ENCODE measurements at places on chromosomes 3 and 15.

DNA sequence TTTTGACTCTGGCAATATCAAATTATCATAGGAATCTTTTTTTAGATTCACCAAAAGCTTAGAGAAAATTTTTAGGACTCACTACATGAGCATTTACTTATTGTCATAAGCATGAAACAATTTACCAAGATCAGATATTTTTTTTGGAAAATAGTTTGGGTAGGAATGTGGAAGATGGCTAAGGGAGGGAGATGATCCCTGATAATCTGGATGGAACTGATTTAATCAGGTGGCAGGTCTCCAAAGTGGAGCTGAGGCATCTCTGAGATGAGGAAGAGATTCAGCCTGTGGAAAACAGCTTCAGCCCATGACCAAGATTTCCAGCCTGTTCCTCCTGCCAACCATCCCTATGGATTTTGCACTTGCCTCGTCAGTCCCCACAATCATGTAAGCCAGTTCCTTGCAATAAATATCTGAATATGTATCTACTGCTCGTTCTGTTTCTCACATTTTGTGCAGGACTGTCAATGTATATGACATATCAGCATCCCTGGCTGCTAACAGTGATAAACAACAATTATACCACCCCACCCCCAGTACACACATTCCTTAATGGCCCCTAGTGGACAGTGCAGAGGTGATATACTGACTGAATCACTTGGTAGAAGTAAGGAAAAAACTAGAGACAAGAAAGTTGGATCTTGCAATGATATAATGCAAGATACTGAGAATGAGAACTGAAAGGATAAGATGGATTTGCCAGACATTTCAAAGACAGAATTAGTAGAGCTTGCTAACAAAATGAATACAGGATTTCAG lies 183.8 kb downstream of the NEK10 start:
- no peak for DNase-seq

DNA sequence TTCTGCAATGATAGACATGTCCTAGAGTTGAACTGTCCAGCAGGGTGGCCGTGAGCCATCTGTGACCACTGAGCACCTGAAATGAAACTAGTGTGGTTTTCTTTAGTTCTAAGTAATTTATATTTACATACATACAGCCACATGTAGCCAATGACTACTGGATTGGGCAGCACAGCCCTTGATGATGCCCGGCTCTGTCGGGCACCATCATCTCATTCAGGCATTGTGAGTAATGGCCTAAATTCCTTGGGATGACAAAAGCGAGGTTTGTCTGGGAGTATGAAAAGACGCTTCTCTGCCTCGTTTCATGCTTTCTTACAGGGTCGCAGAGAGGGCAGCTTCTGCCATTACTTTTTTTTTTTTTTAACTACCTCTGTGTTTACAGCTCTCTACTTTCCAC lies 251.9 kb upstream of the HES1 start:
- no peak for DNase-seq

DNA sequence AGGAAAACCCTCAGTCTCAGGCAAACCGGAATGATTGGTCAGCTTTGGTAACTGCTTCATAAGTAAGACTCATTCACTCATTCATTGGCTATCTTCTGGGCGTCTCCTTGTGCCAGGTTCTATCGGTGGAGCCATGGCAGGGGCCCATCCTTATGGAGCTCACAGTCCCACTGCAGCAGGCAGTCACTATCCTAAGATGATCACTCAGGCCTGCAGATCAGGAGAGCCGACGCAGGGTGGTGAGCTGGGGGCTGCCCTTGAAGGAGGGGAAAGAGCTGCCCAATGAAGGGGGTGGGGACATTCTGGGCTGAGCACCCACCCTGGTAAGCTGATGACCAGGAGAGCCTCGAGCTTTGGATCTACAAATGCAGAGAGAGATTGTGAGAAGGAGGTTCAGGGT lies 20.5 kb upstream of the FGD5 start:
- DNase-seq, result no peak

GRCh38 chr3:122555275-122556071 lies 8.6 kb downstream of the PARP9 start:
- DNase-seq, result no peak

DNA sequence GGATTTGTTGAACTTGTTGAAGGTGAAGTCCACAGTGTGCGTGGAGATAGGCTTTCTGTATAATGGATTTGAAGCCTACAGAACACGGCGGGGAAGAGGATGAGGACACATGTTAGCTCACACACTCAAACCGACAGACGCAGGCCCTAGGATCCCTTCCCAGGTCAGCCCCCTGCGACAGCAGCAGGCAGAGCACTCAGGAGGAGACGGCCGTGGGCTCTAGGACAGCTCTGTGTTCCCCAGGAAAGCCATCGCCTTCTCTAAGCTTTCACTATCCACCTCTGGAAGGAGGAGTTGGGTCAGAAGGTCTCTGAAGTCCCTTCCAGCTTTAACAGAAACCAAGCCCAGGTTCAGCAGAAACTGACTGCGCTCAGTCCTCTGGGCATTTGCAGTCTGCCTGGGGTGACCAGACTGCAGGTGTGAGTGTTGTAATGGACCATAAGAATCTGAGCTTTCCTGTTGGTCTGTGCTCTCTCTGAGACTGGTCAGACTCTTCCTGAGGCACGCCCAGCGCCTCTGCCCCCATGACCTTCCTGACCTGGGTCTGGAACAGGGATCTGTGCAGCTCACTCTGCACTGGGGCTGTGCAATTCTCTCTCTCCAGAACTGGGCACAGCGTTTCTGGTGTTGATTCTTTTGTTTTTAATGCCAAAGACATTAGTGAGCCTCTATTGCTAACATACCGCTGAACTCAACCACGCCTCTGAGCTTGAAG lies 33.5 kb downstream of the UMPS start:
- no peak for DNase-seq

DNA sequence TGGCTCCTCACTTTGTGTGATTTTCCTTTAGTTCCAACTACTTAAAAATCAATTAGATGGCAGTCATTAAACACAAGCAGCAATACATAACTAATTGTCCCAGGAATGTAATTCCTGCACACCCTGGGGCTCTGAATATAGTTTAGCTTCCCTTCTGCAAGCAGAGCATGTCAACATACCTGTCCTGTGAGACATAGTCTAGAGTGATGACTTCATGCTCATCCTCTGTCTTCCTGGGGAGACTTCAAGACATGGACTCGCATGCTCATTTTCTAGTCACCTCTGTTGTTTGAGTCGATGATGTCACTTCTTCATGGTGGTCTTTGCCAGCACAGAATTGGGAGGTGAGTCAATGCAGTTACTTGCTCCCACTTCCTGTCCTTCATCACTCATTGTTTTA lies 15.7 kb downstream of the C3orf52 start:
- DNase-seq, result no peak

- no peak for DNase-seq
Observed at GRCh38 chr3:49535971-49536874, 18.1 kb upstream of the BSN start.

- no peak for DNase-seq
Observed at GRCh38 chr3:35422836-35423601, 216.3 kb upstream of the ARPP21 start.

DNA sequence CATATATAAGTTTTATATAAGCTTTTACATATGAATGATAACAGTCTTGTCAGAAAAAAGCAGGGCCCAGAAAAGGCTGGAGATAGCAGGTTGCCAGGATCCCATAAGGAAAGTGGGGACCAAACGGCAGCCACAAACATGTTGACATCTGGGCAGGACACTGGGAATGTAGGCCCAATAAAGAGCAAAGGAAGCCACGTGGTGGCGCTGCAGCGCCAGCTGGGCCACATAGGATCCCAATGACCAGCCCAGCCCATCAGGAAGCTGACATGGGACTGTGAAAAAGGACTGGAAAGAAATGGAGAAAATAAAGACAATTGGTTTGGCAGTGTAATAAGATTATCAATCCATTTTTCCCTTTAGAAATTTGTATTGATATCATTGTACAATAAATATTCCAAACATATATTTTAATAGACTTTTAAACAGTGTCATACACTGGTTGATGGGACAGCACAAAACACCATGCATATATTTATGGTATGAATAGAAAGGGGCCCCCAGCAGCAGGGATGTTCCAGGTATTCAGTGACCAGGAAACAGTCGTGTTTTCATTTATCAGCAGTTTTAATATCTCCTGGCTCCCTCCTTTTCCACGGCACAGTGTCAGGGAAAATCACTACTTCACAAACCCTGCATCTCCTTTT lies 89.0 kb upstream of the STRIT1 start:
- peak; percentile 86 for DNase-seq

- no peak for DNase-seq
Observed at GRCh38 chr15:77515613-77516012, 94.9 kb downstream of the HMG20A start.

- no peak for DNase-seq
Observed at GRCh38 chr3:114093596-114093995, 37.1 kb downstream of the QTRT2 start.

- DNase-seq, result no peak
Observed at GRCh38 chr3:193968380-193968974, 167.5 kb upstream of the HES1 start.

DNA sequence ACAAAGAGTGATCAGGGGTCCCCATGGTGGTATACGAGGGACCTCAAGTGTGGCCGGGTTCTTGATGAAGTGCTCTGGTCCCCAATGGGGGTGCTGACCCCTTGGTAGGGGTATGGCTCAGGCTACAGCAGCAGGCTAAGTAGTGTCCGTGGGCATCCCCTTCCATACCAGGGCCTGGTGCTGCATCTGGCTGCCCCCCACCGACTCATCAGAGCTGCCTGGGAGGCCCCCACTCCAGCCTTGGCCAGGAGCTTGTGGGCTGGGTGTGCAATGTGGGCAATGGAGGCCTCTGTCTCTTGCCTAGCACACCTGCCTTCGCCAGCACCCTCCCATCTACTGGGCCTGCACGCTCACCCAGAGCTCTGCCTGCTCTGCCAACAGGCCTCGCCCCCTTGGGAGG lies 59.0 kb upstream of the SEC13 start:
- DNase-seq, result no peak

GRCh38 chr3:160150066-160150465 lies 75.2 kb upstream of the C3orf80 start:
- no peak for DNase-seq

DNA sequence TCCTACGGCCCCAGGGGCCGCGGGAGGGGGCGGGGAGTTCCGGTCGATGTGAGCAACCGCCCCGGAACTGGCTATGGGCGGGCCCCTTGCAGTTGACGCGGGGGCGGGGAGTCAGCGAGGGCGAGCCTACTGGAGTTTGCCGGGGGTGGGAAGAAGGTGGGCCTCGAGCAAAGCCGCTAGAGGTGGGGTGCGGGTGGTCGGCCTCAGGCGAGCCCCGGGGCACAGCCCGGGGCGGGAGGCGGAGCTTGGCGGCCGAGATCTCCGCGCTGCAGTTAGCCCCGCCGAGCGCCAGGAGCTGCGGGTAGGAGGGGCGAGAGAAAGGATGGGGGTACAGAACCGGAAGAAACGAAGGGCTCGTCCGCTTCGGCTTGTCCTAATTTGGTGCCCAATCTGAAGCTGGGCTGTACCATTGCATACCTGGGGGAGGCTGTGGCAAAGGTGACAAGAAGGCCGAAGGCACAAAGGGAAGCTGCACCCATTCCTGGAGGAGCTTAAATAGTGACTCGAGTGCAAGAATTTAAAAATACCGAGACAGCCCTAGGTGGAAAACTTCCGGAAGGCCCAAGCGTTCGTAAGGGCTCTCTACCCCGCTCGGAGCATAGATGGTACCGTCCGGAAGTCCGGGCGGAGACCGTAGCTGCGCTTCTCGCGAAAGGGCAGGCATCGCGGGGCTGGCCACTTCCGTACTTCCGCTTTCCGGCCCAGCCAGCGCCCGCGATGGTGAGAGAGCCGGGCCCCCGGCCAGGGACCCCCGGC lies at the start of the genes ARPC4 and TADA3:
Gene ARPC4, plus strand, starts transcription at position 678 of the 756 bp plus-strand sequence. Its CDS starts 40 bp downstream, at position 718.
Gene TADA3, minus strand, starts transcription at position 69 of the 756 bp plus-strand sequence. CDS start 1,007 bp downstream, outside the sequence.
- DNase-seq, result peak; percentile 97

GRCh38 chr3:67461667-67462142 lies 192.7 kb downstream of the SUCLG2 start:
- peak; percentile 48 for DNase-seq

GRCh38 chr15:101068523-101068960 lies 149.4 kb downstream of the LRRK1 start:
- DNase-seq, result no peak

- no peak for DNase-seq
Observed at GRCh38 chr3:125000661-125001060, 55.1 kb downstream of the HEG1 start.

DNA sequence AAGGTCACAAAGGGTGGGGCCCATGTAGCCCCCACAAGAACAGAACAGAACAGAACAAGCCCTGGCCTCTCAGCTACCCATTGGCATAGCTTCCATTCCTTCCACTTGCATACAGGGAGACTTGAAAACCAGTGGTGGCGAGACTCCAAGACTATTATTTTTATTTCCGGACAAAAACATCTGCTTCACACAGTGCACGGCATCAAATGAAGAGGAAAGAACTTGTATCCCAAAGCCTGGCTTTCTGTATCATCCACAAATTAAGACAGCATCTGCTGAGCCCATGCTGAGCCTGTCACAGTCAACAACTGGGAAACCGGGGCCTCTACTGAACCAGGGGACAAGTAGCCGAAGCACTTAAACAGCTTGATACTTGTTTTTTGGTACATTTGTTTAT lies 56.0 kb downstream of the CLEC3B start:
- DNase-seq, result no peak

DNA sequence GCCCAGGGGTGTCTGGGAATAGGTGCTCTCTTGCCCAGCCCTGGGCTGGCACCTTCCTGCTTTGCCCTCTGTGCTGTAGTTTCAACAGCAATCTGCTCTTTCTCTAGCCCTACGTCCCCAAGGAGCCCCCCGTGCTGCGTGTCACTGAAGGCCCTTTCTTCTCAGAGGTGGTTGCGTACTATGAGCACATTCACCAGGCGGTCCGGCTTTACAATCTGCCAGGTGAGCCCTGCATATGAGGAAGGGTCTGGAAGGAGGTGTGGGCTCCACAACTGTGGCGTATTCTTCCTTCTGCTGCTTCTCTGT lies 9.6 kb downstream of the MAN2A2 start:
- DNase-seq, result no peak

- DNase-seq, result no peak
Observed at GRCh38 chr15:77243716-77244401, 172.9 kb upstream of the TSPAN3 start.
